ENCODE measurements at places on chromosomes 5 and 9. TPM values are rescaled to one million over a fixed set of nuclear protein-coding genes. Genes with fewer than 3 reads are reported as not detected.

MAP1B gene
- total RNA-seq: 83.4 TPM

SYK gene
- total RNA-seq: not detected

NFX1 gene
- 21.3 TPM for total RNA-seq

CCL27 gene
- not detected for total RNA-seq

BARHL1 gene
- total RNA-seq: not detected

LHX2 gene
- not detected for total RNA-seq

TMEM141 gene
- total RNA-seq: 56.5 TPM

MTX3 gene
- total RNA-seq: 18.0 TPM

PCDHGB4 gene
- total RNA-seq: 18.3 TPM

ARL10 gene
- 9.8 TPM for total RNA-seq

ZDHHC11B gene
- total RNA-seq: under 0.01 TPM

SH3RF2 gene
- total RNA-seq: 1.2 TPM

IFNE gene
- 6.6 TPM for total RNA-seq

PLPPR1 gene
- total RNA-seq: not detected
